Iris pigment epithelial cell (primary cell): ENCODE measurements at places on chromosomes 3 and 15.

DNA sequence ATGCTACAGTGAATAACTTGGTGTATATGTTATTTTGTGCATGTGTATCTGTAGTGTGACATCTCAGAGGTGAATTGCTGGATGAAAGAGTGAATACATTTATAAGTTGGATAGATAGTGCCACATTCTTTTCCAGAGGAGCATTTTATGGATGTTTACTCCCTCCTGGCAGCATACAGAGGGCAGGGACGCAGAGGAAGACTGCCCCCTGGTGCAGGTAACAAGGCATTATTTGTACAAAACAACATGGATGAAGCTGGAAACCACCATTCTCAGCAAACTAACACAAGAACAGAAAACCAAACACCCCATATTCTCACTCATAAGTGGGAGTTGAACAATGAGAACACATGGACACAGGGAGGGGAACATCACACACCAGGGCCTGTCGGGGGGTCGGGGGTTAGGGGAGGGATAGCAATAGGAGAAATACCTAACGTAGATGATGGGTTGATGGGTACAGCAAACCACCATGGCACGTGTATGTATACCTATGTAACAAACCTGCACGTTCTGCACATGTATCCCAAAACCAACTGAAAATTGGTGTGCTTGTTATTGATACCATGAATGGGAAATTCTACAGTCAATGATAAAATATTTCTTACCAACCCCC is 57.9 kb upstream of the CTXND1 start:
- peak; percentile 39 for DNase-seq

DNA sequence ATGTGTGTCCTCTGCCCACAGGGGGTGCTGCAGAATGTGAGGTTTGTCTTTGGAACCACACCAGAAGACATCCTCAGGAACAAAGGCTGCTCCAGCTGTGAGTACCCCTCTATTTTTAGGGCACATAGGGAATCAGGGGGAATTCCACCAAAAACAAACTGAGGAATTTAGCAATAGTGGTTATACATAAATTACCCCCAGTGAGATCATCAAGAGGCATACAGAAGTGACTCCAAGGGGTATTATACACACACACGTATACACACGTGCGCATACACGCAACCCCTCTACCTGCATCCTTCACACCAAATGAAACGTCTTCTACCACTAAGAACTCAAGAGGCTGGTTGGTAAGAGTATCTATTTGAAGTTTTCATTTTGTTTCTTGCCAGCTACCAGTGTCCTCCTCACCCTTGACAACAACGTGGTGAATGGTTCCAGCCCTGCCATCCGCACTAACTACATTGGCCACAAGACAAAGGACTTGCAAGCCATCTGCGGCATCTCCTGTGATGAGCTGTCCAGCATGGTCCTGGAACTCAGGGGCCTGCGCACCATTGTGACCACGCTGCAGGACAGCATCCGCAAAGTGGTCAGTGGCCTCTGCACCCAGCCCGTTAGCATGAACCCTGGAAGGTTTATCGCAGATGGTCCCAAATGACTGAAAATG is 2.9 kb downstream of the THBS1 start:
- DNase-seq: no peak

- DNase-seq: no peak
These were observed 283.8 kb downstream of the ZPLD1 start for GRCh38 chr3:102718651-102719050.

- peak; percentile 49 for DNase-seq
These were observed 911 bp downstream of the RFTN1 start for GRCh38 chr3:16512435-16513140.

DNA sequence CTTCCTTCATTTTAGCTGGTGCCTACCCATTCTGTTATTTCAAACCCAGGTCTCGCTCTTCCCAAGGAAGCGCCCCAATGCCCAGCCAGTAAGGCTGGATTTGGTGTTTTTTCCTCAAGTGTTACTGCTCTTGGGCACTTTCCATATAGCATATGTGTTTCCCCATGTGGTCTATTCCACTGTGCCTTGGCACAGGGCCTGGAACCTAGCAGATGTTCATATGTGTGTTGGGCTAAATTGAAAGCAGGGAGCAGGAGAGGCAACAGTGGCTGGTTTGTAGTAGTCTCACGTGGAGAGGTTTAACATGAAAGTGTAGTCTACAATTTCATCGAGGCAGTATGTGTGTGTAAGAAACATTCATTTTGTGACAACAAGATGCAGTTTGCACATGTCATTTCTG is 48.2 kb upstream of the TEX264 start:
- DNase-seq: peak; percentile 54
